Activated T-helper 1 cell treated with anti-CD3 and anti-CD28 coated beads, Interleukin-2, amount 50 U/mL, for 16 hours (primary cell): ENCODE measurements at places on chromosomes 12 and 14.

DNA sequence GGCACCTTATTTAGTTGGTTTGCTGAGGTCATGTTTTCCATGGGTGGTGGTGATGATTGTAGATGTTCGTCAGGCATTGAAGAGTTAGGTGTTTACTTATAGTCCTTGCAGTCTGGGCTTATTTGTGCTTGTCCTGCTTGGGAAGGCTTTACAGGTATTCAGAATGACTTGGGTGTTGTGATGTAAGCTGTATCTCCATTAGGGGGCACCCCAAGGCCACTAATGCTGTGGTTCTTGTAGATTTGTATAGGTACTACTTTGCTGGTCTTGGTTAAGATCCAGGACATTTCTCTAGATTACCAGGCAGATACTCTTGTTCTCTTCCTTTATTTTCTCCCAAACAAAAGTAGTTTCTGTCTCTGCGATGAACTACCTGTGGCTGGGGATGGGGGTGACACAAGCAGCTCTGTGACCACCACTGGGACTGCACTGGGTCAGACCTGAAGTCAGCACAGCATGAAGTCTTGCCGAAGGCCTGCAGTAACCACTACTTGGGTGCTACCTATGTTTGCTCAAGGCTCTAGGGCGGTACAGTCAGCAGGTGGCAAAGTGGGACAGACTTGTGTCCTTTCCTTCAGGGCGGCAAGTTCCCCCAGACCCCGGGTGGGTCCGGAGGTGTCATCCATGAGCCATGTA lies 35.8 kb upstream of the FBXO33 start:
- DNase-seq = no peak

GRCh38 chr12:78062786-78063185 lies 232.1 kb downstream of the NAV3 start:
- DNase-seq = no peak

GRCh38 chr14:42490536-42490935 lies 883.9 kb downstream of the LRFN5 start:
- DNase-seq = no peak

GRCh38 chr12:124259154-124260066 lies 35.5 kb upstream of the RFLNA start:
- DNase-seq = no peak

DNA sequence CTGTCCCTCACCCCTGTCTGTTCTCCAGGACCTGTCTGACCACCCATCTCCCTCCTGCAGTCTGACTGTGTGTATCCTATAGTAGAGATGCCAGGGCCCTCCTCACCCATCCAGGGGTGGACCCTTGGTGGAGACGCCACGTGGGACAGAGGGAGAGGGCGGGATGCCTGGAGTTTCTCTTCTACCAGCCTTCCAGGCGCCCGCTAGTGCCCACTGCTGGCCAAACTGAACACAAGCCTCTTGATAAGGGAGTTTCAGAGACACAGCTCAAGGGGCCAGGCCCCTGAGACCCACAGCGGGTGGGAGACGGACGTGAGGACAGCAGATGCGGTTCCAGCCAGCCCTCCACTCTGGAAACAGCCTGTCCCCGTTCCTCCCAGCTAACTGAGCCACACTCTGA lies 147.3 kb downstream of the RBM19 start:
- DNase-seq = no peak

GRCh38 chr12:72448805-72449204 lies 176.6 kb downstream of the TRHDE start:
- no peak for DNase-seq

DNA sequence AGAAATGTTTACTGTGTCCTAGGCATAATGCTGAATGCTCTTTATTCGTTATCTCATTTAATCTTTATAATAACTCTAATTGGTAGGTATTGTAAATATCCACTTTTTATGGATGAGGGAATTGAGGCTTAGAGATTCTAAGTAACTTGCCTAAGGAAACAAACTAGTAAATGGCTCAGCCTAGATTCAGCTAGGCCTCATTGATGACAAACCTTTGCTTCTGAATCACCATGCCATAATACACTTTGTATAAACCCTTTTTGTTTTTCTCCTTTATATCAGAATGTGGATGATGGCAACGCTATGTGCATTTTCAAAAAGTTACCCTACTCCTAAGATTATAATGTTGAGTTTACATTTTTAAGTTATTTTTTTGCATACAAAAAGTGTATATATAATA lies 34.0 kb downstream of the MNAT1 start:
- DNase-seq = no peak

DNA sequence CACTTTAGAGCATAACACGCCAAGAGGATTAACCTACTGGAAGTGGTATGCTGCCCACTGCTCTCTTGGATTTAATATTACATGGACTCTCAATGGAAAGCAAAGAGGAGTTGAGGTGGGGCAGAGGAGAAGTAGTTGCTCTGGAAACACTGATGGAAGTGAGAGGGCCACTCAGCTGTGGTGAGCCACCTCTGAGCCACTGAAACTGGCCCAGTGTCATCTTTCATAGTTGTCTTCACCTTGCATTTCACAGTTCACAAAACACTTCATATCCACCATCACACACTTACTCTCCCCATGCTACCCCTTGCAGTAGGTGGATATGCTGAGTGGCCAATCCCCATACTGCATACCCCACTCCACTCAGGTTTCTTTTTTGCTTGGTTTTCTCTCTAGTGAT lies 12.2 kb upstream of the PCED1B start:
- no peak for DNase-seq

DNA sequence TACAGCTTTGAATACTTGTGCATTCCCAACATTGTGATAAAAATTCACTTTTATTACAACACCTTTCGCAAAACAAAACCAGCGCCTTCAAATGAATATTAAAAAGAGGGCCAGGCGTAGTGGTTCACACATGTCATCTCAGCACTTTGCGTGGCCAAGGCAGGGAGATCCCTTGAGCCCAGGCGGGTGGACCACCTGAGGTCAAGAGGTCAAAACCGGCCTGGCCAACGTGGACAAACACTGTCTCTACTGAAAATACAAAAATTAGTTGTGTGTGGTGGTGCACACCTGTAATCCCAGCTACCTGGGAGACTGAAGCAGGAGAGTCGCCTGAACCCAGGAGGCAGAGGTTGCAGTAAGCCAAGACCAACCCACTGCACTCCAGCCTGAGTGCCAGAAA lies 42.8 kb downstream of the HNRNPC start:
- DNase-seq = no peak

DNA sequence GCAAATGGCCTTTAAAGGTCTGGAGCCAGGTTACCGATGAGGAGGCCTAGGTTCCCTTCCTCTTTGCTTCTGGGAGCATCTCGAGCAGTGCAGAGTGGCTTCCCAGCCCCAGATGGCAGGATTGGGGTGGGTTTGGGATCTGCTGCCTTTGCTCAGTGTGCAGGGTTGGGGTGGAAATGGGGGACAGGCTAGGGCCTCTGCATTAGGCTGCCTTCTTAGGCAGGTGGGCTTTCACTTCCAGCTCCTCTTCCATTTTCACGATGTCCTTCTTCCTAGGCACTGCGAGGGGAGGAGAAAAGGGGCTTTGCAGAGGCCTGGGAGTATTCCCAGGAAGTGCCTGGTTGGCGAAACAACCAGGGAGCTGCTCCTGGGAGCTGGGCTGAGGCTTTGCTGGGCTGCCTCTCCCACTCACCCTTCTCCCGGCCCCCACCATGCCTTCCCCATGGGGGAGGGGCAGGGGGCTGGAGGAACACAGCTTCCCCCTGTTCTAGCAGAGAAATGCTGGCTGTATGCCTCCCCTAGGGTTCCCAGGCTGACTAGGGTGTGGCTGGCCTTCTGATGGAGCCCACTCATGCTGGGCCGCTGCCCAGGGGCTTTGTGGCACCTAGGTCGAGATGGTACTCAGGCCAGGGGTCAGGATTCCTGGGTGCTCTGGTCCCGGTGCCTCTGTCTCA lies 2.4 kb downstream of the NR4A1 start:
- no peak for DNase-seq

DNA sequence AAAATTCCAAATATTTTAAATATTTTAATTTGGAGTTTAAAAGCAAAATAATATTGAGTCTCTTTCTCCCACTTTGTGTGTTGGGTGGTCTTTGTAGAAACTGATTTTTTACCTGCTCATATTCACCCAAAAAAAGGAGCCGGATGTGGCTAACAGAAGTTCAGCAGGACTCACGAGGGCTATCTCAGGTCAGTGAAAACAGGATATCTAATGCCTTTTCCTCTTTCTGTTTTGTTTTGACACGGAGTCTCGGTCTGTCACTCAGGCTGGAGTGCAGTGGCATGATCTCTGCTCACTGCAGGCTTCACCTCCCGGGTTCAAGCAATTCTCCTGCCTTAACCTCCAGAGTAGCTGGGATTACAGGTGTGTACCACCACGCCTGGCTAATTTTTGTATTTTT lies 30.8 kb downstream of the COA8 start:
- DNase-seq = no peak

GRCh38 chr12:92124689-92125029 lies 21.0 kb downstream of the BTG1 start:
- no peak for DNase-seq

DNA sequence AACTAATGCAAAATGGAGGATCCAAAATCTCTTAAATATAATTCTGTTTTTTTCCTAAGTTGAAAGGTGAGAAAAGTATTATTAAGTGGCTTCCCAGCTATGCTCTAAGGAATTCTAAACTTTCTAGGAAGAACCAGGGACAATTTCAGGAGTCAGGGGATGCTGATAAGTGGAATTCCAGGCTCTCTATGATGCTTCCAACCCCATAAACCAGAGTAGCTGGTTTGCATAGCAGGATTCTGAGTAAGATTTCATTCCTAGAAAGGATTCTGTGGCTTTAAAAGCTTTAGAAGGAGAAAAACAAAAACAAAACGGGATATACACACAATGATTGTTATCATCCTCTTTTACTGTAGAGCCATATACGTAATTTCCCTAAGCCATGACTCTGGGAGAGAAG lies 93.9 kb downstream of the SLC16A7 start:
- DNase-seq = no peak

DNA sequence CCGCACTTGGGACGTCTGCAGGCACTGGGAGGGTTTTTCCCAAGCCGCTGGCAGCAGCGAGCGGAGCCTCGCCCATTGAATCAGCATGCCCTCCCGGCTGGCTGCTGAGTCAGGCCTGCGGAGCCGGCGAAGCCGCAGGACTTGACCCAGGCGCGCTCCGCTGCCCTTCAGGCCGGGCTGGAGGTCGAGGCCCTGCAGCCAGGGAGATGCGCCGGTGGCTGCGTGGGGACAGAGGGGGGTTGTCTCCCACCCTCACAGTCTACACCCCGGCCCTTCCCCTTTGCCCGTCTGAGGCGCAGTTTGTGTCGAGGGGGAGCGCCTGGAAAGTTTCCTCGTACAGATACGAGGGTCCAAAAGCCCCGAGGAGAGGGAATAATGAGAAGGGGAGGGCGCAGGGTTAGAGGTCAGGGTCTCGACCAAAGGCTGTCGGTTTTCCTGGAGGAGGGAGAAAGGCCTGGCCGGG lies 759 bp upstream of the KLC1 start:
- no peak for DNase-seq

DNA sequence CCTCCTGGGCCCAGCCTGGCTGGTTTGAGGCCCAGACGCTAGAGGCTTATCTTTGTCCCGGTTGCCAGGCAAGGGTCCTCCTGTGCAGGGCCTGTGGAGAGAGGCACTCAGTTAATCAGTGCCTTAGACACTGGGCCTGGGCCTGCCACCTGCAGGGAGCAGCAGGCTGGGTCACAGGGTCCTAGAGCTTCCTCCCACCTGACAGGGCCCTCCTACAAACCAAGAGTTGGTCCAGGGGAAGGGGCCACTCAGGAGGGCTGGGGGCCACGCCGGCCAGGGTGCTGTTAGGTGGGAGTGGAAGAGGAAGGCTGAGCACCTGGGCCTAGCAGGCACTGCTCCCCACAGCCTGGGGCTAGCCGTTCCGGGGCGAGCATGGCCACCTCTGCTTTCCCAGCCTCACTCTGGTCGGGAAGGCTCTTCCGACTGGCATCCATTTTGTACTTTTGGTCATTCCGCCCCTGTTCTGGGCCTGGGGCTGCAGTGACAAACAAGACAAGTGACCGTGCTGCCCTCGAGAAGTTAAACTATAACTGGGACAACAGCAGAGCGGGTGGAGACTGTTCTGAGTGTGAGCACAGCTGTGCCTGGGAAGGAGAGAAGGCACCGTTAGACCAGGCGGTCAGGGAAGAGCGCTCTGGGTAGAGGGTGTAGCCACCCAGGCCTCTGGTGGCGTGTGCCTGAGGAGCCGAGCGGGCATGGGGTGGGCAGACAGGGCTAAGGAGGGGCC lies 27.2 kb downstream of the FBRSL1 start:
- no peak for DNase-seq

DNA sequence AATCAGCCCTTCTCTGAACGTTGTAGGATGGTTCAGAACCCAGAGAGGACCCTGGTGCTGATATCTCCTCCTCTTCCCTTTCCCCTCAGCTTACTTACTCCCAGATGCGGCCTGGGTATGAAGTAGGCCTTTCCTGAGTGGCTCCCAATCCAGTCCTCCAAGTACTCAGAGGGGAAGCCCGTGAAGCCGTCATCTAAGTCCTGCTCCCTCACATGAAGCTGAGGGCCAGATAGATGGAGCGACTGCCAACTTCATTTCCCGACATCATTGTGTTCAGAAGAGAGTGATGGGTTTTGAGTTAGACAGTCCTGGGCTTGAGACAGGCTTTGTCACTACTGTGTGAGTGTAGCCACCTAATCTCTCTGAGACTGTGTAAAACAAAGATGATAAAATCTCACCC lies 2.7 kb downstream of the APOLD1 start:
- no peak for DNase-seq
